Stimulated activated CD4-positive, alpha-beta T cell treated with anti-CD3 and anti-CD28 coated beads, Interleukin-12 subunit alpha, Interleukin-12 subunit beta, amount 100 ng/mL, for 48 hours (primary cell): ENCODE measurements at places on chromosomes 12 and 14.
A peak's percentile ranks its signal among the peaks of the same experiment; 100 is the strongest.

GRCh38 chr14:88902850-88903249 is 78.4 kb downstream of the TTC8 start:
- no peak for DNase-seq

DNA sequence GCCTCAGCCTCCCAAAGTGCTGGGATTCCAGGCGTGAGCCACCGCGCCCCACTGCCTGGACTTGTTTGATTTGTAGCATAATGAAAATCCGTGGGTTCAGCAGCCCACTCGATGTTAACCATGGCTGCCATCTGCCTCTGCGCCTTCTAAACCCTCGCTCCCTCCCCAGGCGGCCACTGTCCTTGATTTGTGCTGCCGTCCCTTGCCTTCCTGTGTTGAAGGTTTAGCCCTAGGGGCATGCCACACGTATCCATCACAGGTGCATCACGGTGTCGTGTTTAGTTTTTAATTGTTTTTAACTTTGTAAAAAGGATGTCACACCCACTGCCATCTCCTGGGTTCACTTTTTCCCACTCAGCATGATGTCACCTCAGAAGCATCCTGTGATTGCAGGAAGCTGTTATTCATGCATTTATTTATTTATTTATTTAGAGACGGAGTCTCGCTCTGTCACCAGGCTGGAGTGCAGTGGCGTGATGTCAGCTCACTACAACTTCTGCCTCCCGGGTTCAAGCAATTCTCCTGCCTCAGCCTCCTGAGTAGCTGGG is 24.5 kb upstream of the ULK1 start:
- no peak for DNase-seq

DNA sequence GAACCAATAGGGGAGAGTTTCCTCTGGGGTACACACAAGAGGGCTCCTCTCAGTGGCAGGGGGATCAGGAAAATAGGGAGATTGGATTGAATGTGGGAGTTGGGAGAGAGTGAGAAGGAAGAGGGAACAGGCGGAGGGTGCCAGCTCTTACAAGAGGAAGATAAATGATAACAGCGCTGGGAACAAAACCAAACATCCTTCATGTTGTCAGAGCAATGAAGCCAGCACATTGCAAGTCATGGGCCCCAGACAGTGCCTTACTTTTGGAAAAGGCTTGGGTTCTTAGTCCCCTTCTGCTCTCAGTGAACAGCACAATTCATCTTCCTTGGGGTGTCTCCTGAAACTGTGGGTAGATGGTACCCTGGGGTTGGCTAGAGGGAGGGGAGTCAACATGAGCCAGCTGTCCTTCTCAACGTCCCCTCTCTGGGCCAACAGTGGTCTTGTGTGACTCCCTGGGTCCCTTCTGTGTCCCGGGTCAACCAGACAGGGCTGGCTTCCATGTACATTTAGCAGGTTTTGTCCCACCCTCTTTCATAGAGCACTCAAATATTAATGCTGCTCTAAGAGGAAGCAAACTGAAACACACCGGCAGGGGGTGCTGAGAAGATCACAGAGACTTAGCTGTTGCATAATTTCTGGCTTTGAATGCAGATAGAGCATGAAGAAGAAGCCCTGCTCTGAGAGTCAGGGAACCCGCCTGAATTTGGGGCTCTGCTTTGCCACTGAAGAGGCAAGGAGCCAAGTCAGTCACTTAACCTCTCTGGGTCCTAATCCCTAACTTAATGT is 138.5 kb downstream of the ESRRB start:
- DNase-seq: no peak

- no peak for DNase-seq
Observed at GRCh38 chr14:23545740-23546365, 5.7 kb downstream of the ZFHX2 start.

GRCh38 chr14:65718629-65719028 is 306.1 kb downstream of the FUT8 start:
- DNase-seq: no peak

GRCh38 chr14:64951724-64952123 is 9.2 kb upstream of the GPX2 start:
- DNase-seq: no peak

GRCh38 chr14:65103150-65103760 is 938 bp upstream of the MAX start:
- no peak for DNase-seq

GRCh38 chr14:93132472-93133065 is 16.8 kb upstream of the ITPK1 start:
- DNase-seq: no peak

DNA sequence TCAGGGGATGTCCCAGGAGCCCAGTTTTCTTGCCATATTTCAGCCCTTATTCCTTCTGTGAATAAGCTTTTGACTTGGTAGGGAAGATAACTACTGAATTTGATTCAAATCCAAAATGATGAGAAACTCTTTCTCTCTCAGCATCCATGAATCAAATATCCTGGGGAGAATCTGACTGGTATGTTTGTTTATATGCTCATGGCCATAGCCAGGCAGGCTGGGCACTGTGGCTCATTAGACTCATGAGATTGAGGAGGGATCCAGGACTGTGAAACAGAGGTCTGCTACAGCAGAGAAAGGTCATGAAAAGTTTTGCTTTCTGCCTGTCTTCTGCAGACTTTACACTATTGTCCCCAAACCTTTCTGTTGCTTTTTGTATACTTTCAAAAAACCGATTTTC is 346.4 kb upstream of the ATP2B1 start:
- no peak for DNase-seq

GRCh38 chr14:54737132-54737711 is 165.4 kb downstream of the GCH1 start:
- DNase-seq: peak; percentile 21

DNA sequence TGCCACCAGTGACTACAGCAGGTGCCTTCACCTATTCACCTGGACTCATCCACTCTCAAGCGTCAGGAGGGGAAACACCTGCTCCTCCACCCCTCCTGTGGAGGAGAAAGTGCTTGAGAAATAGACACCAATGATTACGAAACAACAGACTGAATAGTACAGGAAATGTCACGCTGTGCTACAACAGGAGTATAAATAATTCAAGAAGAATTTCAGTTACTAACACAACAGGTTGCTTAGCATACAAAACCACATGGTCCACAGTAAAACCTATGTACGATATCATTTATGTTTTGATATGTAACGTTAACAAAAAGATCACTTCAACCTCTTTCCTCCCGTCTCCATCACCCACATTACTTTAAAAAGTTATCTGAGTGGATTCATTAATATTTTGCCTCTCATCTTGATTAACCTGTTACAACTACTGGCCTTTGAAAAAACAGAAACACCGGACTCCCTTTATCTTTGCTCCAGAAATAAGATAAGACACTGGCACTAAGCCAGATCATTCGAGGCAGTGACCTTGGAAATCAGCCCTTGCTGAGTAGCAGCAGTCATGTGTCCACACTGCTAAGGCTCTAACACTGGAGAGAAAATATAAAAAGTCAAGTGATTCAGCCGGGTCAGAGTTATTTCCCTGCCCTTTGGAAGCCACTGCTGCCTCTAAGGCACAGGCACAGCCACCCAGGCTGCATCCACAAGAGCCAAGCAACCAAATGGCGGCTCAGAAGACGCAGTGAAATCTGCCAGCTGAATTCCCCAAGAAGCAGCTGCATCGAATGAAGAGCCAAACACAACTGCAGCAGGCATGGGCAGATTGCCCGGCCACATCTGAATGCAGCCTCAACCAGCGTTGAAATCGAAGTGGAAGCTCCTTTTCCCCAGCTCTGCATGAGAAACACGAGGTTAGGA is 40.9 kb downstream of the NT5DC3 start:
- no peak for DNase-seq

- DNase-seq: no peak
Observed at GRCh38 chr14:48563489-48563888, 888.1 kb upstream of the MDGA2 start.

- no peak for DNase-seq
Observed at GRCh38 chr12:121800694-121801594, 2.9 kb upstream of the SETD1B start.

GRCh38 chr14:52356025-52356424 is 41.9 kb downstream of the PTGER2 start:
- DNase-seq: no peak

DNA sequence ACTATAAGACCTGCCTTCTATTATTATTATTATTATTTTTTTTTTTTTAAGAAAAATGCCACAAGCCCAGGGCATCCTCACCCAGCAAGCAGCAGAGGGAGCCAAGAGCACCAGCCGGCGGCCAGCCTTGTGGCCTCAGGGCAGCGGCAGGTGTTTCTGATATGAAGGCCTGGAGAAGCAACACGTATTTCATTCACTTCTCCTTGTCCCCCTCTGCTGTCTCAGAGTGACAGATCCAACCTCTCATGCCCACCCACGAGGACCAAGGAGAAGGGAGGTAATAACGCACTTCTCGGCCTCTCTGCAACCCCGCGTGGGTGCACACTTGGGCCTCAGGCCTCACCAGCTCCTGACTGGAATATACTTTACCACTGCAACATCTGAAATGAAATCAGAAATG is 25.4 kb downstream of the CDC42BPB start:
- no peak for DNase-seq

DNA sequence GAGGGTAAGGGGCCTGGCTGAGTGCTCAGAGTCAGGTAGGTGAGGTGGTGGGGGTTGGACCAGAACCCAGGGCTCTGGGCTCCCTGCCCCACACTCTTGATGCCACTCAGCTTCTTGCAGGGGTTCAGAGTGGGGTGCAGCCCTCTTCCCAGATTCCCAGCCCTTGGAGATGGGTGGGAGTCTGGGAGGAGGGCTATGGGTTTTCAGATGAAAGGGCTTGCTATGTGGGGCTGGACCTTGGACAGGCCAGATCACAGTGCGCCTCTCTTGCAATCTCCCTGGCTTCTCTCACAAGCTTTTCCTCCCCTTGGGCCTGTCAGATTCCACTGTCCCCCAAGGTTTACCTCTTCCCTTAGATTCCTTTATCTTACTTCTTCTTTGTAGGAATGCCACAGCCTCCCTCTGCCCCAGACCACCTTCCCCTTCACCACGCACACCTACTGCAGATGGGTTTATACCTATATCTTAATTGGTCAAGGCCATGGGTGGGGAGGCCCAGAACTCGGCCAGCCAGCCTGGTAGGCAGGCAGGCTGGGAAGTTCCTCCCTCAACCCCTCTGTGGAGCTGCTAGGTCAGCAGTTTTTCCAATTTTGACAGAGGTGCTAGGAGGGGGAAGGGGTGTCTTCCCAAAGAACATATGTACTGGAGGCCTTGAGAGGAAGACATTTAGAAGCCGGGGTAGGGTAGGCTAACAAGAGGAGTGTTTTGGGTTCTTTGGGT is 1.4 kb downstream of the NYNRIN start:
- no peak for DNase-seq

GRCh38 chr12:53218551-53219291 is 11.7 kb upstream of the ITGB7 start:
- no peak for DNase-seq

DNA sequence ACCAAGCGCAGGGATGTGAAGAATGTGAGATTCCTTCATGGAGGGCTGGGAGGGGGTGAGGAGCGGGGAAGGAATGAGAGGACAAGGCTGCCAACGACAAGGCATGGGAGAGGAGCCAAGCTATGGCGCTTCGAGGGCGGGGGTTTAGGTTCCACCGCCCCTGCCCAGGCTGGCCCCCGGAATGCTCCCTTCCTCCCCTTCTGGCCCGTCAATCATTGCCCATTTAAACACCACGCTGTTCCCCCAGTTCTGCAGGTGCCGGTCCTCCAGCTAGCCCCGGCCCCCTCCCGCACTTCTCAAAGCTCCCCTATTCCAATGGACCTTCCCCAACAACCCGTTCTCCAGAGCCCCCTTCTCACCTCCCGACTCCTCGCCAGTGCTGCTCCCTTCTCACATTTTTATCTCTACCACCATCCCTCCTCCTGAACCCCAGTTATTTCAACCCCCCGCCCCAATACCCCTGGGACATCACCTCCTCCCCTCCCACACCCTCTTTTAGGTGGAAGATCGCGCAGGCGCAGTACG is 428 bp downstream of the RNF41 start:
- no peak for DNase-seq

DNA sequence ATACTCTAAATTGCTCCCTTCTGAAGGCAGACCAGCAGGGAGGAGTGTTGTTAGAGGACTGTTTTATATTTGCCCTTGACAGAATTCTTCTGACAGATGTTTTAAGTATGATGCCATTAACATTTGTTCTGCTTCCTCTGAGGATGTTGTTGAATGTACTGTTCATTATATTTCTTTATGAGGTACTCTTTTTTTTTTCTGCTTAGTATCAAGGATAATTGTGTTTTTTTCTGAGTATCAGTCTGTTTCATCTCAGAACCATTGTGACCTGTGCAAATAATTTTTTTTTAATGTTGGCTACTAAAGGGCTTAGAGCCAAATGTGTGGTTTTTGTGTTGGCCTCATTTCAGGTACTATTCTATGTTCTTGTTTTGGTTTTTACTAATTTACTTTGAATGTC is 10.6 kb downstream of the METAP2 start:
- DNase-seq: no peak

DNA sequence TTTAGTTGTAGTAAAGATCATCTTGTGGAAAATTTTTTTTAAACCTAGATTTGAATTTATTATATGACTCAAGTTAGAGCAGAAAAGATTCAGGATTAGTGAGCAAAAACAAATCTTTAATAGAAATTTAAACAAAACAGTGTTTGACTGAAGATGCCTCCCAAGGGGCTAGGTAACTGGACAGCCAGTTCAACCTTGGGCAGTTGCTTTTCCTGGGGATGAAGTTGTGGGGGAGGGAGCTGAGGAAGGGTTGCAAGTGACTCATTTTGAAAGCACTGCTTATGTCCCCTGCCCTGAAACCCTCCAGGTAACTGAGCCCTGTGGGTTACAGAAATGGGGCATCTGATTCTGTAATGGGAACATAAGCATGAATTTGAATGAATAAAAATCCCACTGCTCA is 13.1 kb downstream of the CFAP54 start:
- no peak for DNase-seq

DNA sequence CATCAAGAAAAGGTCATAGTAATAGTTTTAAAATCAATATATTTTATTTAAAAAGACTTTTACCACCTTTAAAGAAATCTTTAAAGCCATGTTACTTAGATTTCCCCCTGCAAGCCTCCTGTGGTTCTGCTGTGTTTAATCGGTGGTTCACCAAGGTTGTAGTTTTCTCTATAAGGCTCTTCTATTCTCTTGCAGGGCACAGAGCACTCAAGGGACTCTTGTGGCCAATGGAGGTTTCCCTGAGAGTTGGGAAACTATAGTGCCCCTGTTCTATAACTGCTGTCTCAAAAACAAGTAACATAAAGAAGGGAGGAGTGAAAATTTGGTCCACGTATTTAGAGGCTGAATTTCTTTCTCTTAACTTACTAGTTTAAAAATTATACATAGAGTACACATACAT is 25.0 kb downstream of the DACT1 start:
- DNase-seq: no peak

DNA sequence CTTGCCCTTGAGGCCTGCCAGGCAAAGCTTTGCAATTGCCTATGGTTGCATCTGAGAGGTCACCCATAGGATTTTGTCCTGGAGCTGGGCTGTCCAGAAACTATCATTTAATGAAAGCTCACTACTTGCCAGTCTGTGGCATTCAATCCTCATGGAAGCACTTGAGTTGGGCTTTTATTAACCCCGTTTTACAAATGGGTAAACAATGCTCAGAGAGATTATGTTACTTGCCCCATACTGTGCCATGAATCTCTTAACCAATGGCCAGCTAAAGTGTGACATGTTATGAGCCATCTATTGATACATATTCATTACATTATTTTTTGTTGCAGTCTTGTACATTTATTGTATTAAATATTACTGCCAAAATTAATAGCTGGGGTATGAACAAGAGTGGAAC is 35.9 kb downstream of the PDZRN4 start:
- DNase-seq: no peak
